ENCODE measurements at places on chromosomes 6 and 20.

DNA sequence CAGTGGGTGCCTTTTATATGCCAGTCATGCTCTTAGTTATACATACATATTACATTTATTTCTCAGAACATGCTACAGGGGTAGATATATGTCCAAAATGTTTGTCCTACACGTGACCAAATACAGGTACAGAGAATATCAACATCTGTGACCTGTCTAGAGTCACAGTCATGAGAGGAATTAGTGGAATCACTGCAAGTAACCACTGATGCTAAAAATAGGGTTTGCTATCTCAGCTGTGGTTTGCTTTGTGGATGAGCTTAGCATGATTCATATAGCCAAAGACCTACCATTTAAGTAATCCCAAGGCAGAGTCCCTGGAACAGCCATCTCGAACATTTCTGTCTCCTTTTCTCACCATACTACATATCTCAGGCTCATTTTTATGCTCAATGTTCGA lies 32.3 kb downstream of the GSTA3 start:
- DNase-seq: no peak

DNA sequence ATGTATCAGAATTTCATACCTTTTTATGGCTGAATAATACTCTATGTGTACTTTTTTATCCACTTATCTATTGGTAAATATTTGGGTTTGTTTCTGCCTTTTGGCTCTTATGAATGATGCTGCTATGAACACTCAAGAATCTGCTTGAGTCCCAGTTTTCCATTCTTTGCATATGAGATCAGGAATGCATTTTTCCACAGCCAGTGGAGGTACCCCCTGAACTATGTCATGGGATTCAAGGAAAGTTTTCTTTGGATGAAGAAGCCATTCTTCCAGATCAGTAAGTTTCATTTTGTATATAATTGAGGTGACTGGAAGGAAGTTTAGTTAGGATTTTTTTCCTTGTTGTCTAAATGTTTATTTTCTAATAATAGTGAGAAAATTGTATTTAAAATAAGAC lies 40.9 kb downstream of the NKX2-4 start:
- DNase-seq: no peak

DNA sequence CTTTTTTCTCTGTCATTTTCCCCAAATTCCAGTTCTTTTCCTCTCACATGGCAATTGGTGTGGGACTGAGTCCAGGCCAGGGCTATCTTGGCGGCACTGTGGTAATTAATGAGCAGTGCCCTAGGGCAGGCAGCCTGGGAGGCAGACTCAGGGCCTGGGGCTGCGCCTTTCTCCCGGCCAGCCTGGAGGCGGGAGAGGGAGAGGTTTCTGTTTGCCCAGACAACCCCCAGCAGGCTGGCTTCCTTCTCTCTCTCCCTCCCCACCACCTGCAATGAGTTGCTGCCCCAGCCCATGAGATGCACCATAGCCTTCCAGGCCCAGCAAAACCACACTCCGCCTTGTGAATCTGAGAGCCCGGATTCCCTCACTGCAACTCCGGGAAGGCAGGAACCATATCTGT lies 15.1 kb upstream of the CCDC167 start:
- no peak for DNase-seq

DNA sequence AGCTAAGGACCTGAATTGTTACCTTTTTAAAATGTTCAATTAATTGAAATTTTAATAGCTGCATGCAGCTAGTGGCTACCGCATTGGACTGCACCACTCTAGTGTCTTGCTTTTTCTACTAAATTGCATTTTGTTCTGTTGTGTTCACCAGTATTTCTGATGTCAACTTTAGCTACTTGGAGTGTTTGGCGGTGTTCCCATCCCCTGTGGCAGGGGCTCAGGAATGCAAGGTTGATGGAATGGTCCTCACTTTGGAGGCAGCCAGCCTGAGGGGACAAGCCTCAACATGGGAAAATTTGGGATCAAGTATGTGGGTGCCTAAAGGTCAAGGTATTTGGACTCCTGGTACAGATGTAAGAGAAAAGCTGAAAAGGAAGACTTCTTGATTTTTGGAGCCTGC lies 230.1 kb upstream of the PRND start:
- DNase-seq: no peak

- no peak for DNase-seq
Measured at GRCh38 chr6:10867952-10868351, 13.9 kb downstream of the GCM2 start.

DNA sequence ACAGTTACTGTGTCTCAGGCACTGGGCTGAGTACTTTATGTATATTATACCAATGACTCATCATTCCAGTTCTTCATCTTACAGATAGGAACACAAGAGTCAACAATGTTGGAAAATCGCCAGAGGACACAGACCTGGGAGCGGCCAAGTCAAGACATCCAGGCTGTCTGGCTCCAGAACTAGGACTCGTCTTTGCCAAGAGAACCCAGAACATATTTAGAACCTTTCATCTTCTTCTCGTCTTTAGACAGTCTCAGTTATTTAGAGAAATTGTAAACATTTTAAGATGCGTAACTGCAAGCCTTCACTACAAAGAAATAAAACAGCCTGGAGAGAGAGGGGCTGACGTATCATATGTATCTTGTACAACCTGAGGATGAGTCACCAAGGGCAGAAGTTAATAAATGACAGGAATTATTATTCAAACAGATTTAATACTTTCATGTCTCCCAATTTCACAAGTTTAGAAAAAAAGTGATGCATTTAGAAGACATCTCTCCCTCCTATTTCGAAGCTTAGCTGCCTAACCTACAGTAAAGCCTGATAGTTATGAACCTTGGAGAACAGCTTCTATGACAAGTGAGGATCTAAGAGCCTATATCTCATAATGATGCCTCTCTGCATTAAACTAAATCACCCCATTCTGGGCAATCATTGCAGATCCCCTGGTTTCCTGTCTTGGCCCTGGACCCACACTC lies 43.4 kb downstream of the SLC22A3 start:
- no peak for DNase-seq

DNA sequence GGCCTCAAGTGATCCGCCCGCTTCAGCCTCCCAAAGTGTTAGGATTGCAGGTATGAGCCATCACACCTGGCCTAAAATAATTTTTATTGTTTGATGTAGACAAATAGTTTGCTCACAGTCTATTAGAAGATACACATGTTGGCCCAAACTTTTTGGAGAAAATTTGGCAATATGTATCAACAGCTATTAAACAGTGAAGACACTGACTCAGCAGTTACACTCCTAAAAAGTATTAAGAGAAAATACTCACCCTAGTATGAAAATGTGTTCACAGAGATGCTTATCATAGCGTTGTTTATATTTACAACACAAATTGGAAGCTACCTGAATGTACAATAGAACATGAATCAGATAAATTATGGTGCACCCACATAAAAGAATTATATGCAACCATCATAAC lies 173.1 kb downstream of the WDR27 start:
- DNase-seq: no peak

DNA sequence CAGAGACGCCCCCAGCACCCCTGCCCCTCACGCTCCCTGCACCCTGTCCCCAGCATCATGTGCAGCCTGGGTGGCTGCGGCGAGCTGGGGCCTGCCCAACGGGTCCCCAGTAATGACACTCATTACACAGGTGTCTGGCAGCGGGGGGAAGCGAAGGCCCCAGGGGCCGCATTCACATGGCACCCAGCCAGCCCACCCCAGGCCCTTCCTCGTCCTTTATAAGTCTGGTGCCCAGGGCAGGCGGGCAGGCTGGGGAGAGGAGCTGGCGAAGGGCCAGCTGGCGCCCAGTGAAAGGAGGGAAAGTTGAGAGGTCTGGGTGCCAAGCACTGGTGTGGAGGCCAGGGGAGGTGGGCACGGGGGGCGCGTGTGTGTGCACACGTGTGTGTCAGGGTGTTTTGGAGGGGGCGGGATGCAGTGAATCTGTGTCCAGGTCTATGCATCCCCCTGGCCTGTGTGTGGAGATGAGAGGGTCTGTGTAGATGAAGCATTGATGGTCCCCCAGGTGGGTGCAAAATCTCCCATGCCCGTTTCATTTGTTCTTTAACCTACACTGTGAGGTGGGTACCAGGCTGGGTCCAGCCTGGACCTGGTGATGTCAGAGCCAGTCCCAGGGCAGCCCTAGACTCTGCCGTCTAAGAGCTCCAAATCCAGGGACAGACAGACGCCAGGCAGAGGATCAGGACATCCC lies 105.3 kb downstream of the CEBPB start:
- DNase-seq: no peak

- peak; percentile 28 for DNase-seq
Measured at GRCh38 chr20:34506480-34506879, 9.7 kb upstream of the DYNLRB1 start.

DNA sequence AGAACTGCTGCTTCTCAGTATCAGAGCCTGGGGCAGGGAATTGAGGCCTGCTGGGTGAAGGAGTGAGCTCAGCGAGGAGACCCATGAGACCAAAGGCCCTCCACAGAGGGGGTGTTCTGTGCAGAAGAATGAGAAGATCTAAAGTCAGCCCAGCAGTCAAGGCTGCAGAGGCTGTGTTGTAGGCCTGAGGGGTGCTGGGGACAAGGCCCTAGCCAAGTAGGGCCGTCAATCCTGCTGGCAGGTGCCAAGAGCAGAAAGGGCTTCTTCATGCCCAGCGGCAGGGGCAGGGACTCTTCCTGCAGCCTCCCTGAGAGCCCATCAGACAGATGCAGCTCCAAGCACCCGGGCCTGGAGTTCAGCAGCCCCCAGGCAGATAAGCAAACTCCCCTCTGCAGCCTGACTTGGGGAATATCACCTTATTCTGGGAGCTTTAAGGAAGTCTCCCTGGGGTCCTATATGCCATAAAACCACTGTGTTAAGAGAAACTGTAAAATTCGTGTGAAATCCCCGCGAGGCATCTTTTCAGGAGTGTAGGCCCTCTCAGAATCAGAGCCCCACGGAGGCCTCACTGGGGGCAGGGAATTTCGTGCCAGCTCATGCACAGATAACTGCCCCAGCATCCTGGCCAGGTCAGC lies 9.0 kb downstream of the CCDC167 start:
- DNase-seq: no peak

- no peak for DNase-seq
Measured at GRCh38 chr6:124143435-124143834, 339.8 kb downstream of the NKAIN2 start.

DNA sequence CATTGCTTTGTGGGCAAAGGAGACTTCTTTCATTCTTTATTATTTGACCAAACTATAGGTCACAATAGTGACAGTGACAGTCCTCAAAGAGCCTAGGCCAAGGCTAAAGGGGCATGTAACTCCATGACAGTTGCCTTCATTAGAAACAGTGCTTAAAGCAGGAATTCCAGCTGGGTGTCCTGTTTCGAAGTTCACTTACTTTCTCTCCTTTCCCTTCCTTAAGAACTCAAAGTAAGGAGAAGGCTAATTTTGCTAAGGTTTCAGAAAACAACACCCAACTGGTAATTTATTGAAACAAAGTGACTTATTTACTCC lies 48.1 kb upstream of the HEY2 start:
- no peak for DNase-seq

DNA sequence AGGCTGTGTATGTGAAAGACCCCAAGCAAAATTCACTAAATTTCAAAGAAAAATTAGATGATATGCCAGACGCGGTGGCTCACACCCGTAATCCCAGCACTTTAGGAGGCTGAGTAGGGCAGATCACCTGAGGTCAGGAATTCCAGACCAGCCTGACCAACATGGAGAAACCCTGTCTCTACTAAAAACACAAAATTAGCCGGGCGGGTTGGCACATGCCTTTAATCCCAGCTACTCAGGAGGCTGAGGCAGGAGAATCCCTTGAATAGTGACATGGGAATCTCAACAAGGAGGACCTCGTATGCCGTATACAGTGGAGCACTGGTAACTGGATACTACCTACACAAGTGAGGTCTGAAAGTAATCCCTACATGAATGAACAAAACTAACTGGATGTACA lies 92.7 kb upstream of the JARID2 start:
- no peak for DNase-seq

GRCh38 chr6:44072452-44072958 lies 54.7 kb downstream of the MRPL14 start:
- DNase-seq: no peak

DNA sequence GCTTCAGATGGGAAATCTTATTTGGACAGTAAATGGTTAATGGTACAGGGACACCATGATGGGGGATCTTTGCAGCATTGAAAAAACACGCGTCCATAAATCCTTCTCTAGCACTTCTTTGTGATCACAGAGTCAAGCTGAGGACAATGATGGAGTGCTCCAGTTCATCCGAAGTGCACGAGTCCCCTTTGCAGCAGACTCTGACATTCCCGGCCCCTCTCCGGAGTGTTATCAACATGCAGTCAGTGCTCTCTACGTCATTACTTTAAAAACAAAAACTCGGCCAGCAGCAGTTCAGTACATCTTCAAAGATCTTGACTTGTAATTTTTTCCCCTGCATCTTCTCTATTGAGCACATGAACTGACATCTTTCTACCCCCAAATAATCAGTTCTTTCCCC lies 185.5 kb upstream of the AKAP12 start:
- no peak for DNase-seq

DNA sequence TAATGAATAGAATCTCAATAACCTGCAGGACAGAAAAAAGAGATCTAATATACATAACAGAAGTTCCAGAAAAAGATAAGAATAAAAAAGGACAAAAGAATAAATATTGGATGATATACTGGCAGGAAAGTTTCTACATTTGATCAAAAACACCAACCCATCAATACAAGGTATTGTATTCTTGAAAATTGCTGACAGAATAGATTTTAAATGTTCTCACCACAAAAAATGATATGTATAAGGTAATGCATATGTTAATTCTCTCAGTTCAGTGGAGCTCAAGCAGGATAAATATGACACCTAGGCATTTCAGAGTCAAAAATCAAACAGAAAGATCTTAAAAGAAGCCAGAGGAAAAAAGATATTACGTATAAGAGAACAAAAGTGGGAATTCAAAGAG lies 43.8 kb downstream of the SERAC1 start:
- DNase-seq: no peak

DNA sequence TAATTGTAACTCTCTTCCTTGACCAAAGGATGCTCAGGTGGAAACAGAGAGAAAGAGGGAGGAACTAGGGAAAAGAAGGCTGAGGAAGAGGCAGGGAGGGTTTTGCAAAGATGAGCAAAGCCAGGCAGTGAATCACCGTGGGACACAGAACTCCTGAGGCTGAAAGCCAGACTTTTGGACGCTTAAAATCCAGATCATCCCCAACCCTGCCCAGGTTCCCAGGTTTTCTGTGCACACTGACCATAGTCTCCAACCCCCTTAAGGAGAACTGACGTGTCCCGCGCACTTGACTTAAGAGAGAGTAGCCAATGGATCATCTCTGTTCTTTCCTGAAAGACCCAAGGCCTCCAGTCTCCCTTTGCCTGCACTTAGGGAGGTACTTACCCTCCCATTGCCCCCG lies 75.3 kb downstream of the LRFN2 start:
- DNase-seq: no peak

GRCh38 chr20:38759106-38759505 lies 10.8 kb downstream of the ACTR5 start:
- no peak for DNase-seq

DNA sequence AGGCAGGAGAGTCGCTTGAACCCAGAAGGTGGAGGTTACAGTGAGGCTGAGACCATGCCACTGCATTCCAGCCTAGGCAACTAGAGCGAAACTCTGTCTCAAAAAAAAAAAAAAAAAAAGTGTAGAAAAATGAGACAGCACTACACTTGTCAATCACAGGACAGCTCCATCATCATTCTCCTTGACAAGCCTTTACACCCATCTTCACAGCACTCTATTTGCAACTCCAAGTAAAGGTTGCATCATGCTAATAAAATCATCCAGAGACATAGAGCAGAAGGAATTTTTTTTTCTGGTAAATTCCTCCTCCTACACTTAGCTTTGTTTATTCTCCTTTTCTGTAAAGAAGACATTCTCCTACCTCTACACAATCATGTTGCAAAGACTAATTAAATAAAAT lies 791.0 kb upstream of the HS3ST5 start:
- no peak for DNase-seq
